ENCODE measurements at places on chromosomes 7 and 10.
A peak's percentile ranks its signal among the peaks of the same experiment; 100 is the strongest.

- no peak overlapping the region for H3K27ac ChIP-seq
- H3K4me3 ChIP-seq, result no peak overlapping the region
- H3K4me1 ChIP-seq, result no peaks in the 10 kb centered on the region
- ATAC-seq, result no peak
Observed at GRCh38 chr10:48449501-48450232, 143.2 kb downstream of the MAPK8 start.

- no peak overlapping the region for H3K4me3 ChIP-seq
- no peaks in the 10 kb centered on the region for H3K36me3 ChIP-seq
- H3K27me3 ChIP-seq, result no peaks in the 10 kb centered on the region
- H3K4me1 ChIP-seq, result no peaks in the 10 kb centered on the region
- peak; percentile 49 for ATAC-seq
Observed at GRCh38 chr10:124049484-124049883, 43.9 kb downstream of the CHST15 start.

GRCh38 chr10:59830601-59831259, 75.6 kb downstream of the CCDC6 start:
- H3K27me3 ChIP-seq, result no peaks in the 10 kb centered on the region
- ATAC-seq, result no peak
- peaks cover 40% of the 10 kb centered on the region for H3K4me1 ChIP-seq
- H3K27ac ChIP-seq, result no peak overlapping the region
- no peak overlapping the region for H3K4me3 ChIP-seq

GRCh38 chr7:151244841-151245346, 3.6 kb downstream of the SMARCD3 start:
- H3K4me3 ChIP-seq, result peak overlapping the region; percentile 64
- peaks cover 27% of the 10 kb centered on the region for H3K4me1 ChIP-seq
- H3K27ac ChIP-seq, result no peak overlapping the region
- ATAC-seq, result no peak
- peaks cover 24% of the 10 kb centered on the region for H3K27me3 ChIP-seq
- H3K36me3 ChIP-seq, result peaks cover 5% of the 10 kb centered on the region

DNA sequence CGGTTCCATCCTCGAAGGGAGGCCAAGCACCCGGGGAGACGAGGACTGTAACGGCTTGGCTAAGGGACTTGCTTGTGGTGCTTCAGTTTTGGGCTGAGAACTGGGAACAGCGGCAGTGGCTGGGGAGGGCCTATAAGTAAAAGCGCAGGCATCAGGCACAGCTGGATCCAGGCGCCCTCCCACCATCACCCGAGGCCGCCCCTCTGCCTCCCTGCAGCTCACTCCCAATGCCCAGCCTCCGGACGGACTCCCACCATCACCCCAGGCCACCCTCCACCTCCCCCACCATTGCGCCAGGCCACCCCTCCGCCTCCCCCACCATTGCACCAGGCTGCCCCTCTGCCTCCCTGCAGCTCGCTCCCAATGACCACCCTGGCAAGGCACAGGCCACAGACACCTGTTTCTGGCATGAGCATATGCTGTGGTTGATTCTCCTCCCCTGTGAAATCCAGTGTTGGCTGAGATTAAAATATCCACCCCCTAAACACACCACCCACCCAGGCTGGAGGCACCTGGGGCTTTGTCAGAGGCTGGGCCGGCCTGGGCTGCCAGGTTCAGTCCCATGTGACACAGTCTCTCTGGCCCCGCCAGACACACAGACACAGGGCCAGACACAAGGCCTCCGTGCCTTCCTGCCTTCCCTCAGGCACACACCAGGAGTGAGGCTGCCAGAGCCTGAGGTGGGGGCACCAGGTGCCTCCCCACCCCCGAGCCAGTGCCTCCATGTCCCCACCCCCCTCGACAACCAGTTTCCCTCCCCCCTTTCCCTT, 16.7 kb downstream of the MICALL2 start:
- H3K27me3 ChIP-seq, result no peaks in the 10 kb centered on the region
- ATAC-seq, result no peak
- no peaks in the 10 kb centered on the region for H3K36me3 ChIP-seq
- no peaks in the 10 kb centered on the region for H3K4me1 ChIP-seq

- peak; percentile 59 for ATAC-seq
- H3K27ac ChIP-seq, result no peak within 1 kb of the TSS
- H3K4me1 ChIP-seq, result no peaks in the 10 kb centered on the region
- H3K4me3 ChIP-seq, result no peak within 1 kb of the TSS
- no peaks in the 10 kb centered on the region for H3K36me3 ChIP-seq
- H3K27me3 ChIP-seq, result no peaks in the 10 kb centered on the region
Observed at GRCh38 chr10:97572214-97572989, at the start of gene ANKRD2. TSS of gene ANKRD2 (plus strand) at chr10:97572779. CDS start at chr10:97572789, 10 bp downstream.

GRCh38 chr7:104367926-104368325, 39.5 kb downstream of the LHFPL3 start:
- no peaks in the 10 kb centered on the region for H3K4me1 ChIP-seq
- H3K27ac ChIP-seq, result no peak overlapping the region
- H3K36me3 ChIP-seq, result no peaks in the 10 kb centered on the region

GRCh38 chr10:110808615-110809014, 63.1 kb upstream of the PDCD4 start:
- H3K4me3 ChIP-seq, result no peak overlapping the region
- no peaks in the 10 kb centered on the region for H3K36me3 ChIP-seq
- H3K27ac ChIP-seq, result no peak overlapping the region
- peaks cover 14% of the 10 kb centered on the region for H3K4me1 ChIP-seq
- ATAC-seq, result no peak

Measured in activated T-helper 17 cell treated with anti-CD3 and anti-CD28 coated beads, Interleukin-2, amount 50 U/mL, for 72 hours (primary cell).